Mesenchymal stem cell (in vitro differentiated cells and primary cell): ENCODE measurements at places on chromosomes 11 and 22.

DNA sequence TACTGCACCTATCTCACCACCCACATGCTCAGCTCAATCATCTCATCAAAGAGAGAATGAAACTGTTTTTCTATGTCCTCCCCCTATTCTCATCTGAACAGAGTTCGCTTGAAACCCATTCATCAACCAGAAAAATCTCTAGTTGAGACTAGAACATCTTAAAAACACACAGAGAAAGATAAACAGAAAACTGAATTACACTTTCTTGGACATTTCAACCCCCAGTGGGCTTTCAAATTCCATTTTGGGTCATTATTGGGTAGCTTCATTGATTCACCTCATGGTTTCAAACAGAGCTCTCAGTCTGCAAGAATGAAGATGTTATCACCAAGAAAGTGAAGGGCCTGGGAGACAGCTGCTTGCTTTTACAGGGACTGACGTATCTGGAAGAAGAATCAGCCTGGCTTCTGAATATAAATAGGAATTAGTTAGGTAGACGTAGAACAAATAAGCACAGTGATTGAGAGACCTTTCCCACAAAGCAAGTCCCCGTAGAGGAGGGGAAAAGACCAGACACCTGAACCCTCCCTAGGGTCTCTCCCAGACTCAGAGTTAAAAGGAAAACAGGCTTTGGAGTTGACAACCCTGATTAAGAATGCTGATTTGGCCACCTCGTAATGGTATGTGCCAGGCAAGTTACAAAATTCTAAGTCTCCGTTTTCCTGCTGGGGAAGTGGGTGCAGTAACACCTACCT, 155.7 kb downstream of the BBOX1 start:
- DNase-seq = no peak

DNA sequence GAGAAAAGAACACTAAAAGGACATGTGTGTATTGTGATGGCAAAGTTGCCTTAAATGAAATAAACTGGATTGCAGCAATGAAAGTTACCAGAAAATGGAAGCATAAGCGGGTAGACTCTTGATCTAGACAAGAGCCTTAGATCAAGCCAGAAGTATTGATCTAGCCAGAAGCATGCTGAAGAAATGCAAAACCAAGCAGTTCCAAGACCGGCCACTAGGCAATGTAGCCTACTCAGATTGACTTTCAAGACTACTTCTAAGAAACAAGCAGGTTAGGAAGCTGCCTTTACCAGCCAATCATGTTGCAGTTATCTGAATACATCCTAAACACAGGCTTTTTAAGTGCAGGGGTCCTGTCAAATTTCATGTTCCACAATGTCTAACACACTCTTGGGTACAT, 54.6 kb downstream of the KCNA4 start:
- DNase-seq = no peak

- no peak for DNase-seq
Observed at GRCh38 chr22:19048531-19048930, 73.7 kb downstream of the DGCR2 start.

GRCh38 chr22:39917776-39918495, 17.1 kb downstream of the GRAP2 start:
- DNase-seq = no peak

DNA sequence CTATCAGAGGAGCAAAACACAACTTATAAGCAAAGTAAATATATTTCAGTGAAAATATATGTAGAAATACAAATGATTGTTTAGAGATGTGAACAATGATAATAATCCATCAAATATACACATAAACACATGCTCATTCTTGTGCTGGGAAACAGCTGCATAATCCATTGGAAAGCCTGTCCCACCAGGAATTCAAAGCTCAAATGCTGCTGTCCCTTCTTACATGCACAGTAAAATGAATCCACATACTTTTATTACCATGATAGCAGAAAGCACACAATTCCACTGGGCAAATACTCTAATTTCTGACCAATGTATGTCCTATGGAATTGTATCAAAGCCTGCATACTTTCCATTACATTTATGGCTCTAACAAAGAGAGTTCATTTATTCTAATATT, 44.5 kb downstream of the SOX6 start:
- DNase-seq = no peak

GRCh38 chr22:44544816-44545433, 46.9 kb upstream of the RTL6 start:
- DNase-seq = no peak
